Left renal pelvis (tissue), 4 donors: ENCODE measurements at places on chromosomes 7 and 10.

DNA sequence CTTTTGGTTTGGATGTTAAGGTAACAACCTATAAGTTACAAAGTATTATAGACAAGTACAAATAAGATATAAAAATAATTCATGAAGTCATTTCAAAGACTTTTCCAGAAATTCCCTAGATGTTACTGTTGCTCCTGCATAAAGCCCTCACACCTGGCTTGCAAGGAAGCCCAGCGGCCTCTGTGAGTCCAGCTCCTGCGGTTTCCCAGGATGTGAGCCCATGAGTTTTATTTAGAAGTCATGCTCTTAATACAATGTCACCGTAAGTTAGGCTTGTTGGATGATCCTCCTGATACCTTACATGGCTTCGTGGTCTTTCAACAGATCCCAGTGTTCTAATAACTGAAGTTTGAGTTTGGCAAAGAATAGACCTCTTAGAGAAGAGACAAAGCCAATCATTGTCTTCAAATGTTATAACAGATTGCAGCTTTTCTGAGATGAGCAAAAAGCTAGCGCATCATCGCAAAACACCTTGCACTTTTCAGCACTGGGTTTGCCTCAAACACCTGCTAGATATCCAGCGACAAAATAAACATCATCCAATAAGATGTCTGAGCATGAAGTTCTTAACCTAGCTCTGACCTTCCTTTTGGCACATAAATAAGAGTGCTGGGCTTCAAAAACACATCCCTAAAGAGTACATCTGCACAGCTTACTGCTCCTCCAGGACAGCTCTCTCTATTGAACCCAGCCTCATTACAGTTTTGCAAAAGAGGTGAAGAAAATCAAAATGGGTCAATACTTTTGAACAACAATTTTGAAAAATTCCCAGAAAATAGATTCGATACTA, 3.6 kb downstream of the FAM171A1 start:
- DNase-seq: no peak

DNA sequence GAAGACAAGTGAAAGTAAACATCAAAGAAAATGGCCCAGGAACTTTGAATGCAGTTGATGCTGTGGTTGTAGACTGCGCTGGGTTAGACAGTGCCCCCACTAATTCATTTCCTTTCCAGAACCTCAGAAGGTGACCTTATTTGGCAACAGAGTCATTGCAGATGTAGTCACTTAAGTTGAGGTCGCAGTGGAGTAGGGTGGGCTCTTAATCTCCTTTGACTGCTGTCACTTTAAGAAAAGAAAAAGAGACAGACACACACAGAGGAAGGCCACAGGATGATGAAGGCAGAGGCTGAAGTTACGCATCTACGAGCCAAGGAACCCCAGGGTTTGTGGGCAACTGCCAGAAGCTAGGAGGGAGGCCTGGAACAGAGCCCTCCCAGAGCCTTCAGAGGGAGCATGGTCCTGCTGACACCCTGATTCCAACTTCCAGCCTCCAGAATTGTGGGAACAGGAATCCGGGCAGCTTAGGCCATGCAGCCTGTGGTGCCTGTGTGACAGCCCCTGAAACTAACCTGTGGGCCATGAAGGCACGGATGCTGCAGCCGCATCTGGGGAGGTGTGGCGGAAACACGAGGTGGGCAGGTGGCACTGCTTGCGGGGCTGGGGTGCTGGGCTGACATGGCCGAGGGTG, 107.6 kb downstream of the PRKAG2 start:
- no peak for DNase-seq

- DNase-seq: no peak
Observed at GRCh38 chr7:37524797-37525196, 76.1 kb upstream of the ELMO1 start.

DNA sequence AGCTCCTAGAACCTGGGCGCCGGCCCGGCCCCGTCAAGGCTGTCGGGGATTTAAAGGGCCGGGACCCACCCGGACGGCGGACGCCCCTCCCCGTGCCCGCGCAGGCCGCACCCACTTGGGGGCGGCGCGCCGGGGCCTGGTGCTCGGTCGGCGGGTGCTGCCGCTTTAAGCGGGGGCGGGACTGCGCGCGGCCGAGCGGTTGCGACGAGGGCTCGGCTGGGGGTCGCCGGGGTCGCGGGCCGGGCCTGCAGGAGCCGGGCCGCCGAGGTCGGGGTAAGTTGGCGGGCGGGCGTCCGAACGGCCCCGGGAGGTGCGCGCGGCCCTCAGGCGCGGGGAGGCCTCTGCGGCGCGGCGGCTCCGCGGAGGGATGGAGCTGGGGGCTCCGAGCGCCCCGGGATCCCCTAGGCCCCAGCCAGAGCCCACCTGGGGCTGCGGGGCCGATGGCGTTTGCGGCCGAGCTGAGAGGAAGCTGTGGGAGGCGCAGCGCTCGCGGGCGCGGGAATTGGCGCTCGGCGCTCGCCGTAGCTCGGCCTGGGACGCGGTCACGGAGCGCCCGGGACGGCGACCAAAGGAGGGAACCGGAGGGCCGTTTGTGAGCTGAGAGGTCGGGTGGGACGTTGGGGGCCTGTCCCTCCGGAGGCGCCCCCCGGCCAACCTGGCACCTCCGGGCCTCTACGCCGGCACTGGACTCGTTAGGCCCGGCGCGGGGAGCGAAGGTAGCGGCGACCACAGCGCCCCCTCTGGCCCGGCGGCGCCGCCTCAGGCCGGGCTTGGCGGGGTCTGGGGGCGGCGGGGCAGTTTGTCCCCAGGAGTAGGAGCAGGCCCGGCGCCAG, at the start of gene TRRAP:
Gene TRRAP (plus strand): TSS at position 168 of the 833 bp plus-strand sequence. CDS start 2,619 bp downstream, outside the sequence.
- DNase-seq: no peak

GRCh38 chr7:39633563-39634477, 10.4 kb downstream of the RALA start:
- DNase-seq: no peak

DNA sequence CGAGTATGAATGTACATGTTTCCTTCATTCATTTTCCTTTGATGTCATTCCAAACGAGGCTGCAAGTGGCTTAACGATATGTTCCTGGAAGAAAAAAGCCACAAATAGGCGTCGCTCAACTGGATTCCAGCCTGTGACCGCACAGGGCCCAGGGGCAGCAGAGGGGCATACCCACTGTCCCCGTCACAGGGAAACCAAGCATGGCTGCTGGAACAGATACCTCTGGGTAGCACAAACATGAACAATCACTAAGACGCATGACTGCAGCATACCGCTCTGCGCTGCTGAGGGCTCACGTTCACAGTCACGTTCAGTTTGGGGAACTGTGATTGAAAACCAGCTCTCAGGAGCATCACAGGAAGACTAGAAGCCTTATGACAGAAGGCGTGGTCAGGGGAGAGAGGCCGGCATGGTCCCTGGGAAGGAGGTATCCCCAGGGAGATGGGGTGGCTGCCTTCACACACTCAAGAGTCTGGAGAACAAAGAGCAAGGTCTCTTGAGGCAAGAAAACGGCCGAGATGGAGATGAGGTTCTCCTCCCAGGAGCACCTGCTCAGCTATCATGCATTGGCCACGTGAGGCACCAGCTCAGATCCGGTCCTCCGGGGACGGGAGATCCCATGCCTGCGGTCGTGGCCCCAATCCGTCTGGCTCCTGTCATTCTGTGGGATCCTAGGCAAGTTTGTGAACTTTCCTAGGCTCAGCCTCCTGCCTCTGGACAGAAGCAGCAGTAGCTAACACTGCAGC, 213.6 kb downstream of the DIP2C start:
- DNase-seq: no peak

DNA sequence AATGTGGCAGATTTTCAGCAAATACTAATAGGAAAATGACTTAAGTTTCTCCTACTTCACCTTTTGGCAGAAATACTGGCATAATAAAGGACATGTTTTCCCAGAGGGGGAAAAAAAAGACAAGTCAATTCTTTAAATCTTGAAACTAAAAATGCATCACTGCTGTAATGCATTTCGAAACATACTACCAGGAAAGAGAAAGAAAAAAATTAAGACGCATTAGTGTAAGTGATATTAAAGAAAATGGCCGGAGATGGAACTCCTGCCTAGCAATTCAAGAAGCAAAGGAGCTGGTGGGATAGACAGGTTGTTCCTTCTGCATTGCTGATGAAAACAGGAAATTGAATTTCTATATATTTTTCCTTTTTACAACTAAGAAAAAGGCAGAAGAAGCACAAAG, 3.2 kb downstream of the ACTR1A start:
- DNase-seq: no peak

DNA sequence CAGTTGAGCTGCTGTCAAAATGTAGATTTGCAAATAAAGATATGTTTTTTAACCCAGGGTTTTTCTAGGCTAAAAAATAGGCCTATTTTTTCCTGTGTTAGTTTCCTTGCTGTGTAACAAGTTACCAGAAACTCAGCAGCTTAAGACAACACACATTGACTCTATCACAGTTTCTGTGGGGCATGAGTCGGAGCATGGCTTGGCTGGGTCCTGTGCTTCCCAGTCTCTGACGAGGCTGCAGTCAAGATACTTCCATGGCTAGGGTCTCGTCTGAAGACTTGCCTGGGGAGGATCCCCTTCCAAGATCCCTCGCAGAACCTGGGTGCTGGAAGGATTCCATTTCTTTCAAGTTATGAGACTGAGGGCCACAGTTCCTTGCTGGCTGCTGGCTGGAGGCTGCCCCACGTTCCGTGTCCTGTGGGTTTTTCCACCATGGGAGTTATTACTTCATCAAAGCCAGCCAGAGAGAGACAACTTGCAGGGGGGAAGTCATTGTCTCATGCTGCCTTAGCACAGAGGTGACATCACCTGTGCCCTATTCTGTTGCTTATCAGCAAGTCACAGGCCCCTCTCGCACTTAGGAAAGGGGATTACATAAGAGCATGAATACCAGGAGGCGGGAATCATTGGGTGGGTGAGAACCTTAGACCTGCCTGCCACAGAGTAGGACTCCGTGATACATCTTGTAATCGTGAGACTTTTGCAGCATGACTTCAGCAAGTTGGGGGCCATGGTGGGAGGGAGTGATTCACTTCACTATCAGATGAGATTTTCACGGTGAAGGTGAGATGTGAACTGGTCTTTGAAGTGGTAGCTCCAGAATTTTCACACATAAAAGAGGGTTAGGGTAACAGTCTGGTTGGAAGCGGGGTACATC, 77.9 kb downstream of the CCNY start:
- no peak for DNase-seq

GRCh38 chr7:5218564-5219360, 28.7 kb downstream of the WIPI2 start:
- no peak for DNase-seq

DNA sequence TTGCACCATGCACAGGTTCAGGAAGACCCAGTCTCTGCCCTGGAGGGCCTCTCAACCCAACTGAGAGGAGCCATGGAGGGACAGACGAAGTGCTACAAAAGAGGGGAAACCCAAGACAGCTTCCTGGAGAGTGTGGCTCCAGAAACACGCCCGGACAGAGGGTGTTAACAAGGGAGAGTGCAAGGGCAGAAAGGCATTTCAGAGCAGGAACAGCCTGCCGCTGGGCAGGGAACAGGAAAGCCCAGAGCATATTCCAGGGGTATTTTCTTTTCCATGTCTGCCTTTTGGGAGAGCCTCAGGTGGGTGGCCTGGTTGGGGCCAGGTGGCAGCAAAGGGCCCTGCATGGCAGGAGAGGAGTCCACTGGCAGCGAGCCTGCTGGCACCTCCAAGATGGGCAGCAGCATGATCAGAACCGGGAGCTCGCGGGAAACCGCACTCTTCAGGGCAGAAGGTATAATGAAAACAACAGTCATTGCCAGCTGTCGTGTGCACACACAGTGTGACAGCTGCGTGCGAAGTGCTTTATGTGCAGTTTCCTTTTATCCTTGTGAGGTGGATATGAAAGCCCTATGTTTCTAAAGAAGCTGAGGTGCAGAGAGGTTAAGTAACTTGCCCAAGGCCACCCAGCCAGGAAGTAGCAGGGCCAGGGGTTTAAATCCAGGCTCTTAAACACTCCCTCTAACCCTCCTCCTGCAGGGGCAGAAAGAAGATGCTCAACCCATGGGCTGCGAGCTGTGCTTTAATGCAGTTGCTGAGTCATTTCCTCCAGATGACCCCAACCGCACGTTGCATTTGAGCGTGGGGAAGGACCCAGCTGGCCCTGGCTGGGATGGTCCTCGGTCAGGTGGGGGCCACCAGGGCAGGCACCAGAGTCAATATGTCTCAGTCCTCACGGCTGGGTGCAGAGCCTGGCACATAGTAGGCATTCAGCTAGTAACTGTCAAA, 128.6 kb downstream of the OAT start:
- no peak for DNase-seq
